Liver (tissue), 10 donors: ENCODE measurements at places on chromosomes 11 and 22. TPM values are rescaled to one million over a fixed set of nuclear protein-coding genes. Genes with fewer than 3 reads are reported as not detected.

CCDC15 gene
- 3.5 TPM for total RNA-seq

TH gene
- total RNA-seq: not detected

PYGM gene
- 0.23 TPM for total RNA-seq

OSBP2 gene
- 1.2 TPM for total RNA-seq

MIOX gene
- total RNA-seq: not detected

WT1 gene
- total RNA-seq: not detected

DNA sequence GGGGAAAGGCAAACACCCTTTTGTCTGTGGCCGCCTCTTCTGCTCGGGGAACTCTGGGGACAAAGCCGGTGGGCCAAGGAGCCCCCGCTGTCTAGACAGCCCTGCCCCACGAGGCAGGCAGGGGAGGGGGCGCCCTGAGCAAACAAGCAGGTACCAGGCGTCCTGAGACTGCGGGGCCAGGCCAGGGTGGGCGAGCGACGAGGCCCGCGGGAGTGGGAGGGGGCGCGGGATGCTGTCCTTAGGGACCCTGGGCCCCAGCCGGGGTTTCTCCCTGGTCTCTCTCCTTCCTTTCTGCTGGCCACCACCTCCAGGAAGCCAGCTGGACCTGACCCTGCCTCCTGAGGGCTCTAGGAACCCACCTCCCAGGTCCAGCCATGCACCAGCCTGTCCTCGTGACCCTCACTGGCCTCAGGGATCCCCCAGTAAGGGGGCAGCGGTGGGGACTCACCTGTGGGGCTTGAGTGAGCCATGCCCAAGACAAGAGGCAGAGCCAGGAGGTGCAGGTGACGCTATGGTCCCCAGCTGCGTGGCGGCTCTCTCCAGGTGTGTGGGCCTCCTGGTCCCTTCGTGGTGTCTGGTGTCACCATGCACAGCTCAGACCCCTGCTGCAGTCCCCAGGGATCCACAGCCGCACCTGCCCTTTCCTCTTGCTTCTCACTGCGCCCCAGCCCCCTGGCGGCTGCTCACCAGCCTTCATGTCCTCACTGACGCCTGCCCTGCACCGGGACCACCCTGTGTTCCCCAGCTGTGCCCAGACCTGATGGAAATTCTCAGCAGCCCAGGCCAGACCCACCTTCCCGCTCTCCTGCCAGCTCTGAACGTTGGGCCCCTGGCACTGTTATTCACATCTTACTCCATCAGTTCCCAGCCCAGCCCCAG lies 26.5 kb upstream of the MUC5AC start:
- DNase-seq: no peak
- no peaks in the 10 kb centered on the region for H3K4me1 ChIP-seq
- no peak overlapping the region for H3K4me3 ChIP-seq
- no peaks in the 10 kb centered on the region for H3K36me3 ChIP-seq
- H3K27me3 ChIP-seq: no peaks in the 10 kb centered on the region

DNA sequence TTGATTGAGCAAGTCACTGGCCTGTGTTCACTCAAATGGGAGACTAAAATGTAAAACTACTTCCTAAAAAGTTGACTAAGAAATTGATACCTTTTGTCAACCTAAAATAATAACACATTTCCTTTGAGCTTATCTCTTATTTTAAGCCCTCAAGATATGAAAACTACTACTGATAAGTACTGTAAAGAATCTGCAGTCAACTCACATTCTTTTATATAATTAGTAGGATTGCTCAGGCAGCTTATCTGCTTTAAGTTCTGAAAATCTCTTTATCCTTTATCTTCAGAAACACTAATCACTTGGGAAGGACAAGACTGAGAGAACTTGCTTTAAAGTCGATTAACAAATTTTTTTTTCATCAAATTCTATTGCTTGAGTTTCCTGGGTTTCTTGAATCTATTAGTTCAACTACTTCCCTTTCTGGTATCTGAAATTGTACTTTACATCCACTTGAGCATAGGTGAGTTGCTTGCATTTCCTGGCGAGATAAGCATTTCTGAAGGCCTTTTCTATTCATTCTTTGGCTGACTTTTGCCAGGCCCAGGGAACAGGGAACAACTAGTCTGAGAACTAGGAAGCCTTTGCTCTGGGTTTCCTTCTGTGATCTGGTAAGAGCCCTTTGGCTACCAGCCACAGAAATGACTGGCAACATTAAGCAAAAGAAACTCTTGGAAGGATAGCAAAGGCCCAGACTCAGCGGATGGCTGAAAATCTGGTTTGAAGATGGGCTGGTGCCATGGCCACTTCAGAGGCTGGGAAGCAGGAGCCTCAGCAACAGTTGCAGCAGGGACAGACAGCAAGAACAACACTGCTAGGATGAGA lies 19.3 kb upstream of the CSRP3 start:
- no peak overlapping the region for H3K4me3 ChIP-seq
- H3K4me1 ChIP-seq: no peaks in the 10 kb centered on the region
- H3K27me3 ChIP-seq: no peaks in the 10 kb centered on the region
- no peaks in the 10 kb centered on the region for H3K36me3 ChIP-seq
- no peak for DNase-seq

- no peak overlapping the region for H3K4me3 ChIP-seq
- no peaks in the 10 kb centered on the region for H3K36me3 ChIP-seq
- DNase-seq: peak; percentile 48
- H3K27ac ChIP-seq: no peak overlapping the region
- H3K27me3 ChIP-seq: peaks cover 6% of the 10 kb centered on the region
Observed at GRCh38 chr11:124402326-124402922, 3.6 kb upstream of the OR8B3 start.

GRCh38 chr22:29216011-29216872 lies 10.5 kb downstream of the EMID1 start:
- H3K4me3 ChIP-seq: no peak overlapping the region
- no peak overlapping the region for H3K27ac ChIP-seq
- no peaks in the 10 kb centered on the region for H3K27me3 ChIP-seq
- H3K36me3 ChIP-seq: no peaks in the 10 kb centered on the region
- DNase-seq: no peak
- H3K4me1 ChIP-seq: no peaks in the 10 kb centered on the region

DNA sequence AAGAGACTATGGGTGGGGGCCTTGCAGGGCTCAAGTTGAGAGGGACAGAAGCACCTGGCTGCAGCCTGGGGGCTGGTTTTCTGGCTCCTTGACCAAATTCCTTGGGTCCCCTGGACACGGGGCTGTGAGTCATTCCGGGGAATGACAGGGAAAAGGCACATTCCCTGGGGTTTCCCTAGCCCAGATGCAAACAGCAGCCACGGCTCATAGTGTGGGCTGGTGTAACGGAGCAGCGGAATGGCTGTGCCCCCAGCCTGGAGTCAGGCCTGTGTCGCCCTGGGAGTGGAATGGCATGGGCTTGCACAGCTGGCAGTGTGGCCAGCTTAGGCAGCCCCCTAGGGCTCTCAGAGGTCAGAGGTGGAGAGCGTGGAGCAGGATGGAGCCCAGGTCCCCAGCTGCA lies 77.6 kb upstream of the KCNQ1OT1 start:
- H3K4me1 ChIP-seq: peaks cover 8% of the 10 kb centered on the region
- H3K27ac ChIP-seq: no peak overlapping the region
- H3K36me3 ChIP-seq: no peaks in the 10 kb centered on the region
- no peaks in the 10 kb centered on the region for H3K27me3 ChIP-seq
- DNase-seq: peak; percentile 35

GRCh38 chr11:106288822-106289387 lies 211.4 kb downstream of the AASDHPPT start:
- no peak overlapping the region for H3K4me3 ChIP-seq
- no peak for DNase-seq
- H3K4me1 ChIP-seq: no peaks in the 10 kb centered on the region

GRCh38 chr11:123580137-123580536 lies 74.3 kb downstream of the SCN3B start:
- DNase-seq: no peak
- no peaks in the 10 kb centered on the region for H3K4me1 ChIP-seq
- no peaks in the 10 kb centered on the region for H3K36me3 ChIP-seq

GRCh38 chr22:20509344-20510047 lies 2.1 kb downstream of the MED15 start:
- no peak overlapping the region for H3K4me3 ChIP-seq
- H3K27me3 ChIP-seq: no peaks in the 10 kb centered on the region
- DNase-seq: no peak
- peaks cover 26% of the 10 kb centered on the region for H3K4me1 ChIP-seq

DNA sequence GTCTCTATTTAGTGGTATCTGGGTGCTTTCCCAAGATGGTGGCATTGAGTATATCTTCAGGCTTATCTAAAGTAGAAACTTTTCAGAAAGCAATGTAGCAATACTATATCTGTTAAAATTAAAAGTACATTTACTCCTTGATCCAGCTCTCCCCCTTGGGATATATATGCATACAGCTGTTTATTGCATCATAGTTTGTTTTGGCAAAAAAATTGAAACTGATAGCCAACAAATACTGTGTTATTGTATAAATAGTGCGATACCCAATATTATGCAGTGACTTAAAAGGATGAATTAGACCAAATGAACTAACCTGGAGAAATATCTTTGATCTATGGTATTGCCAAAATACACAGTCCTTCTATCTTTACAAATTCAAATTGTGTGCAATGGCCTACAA lies 8.4 kb upstream of the OR10A3 start:
- H3K4me3 ChIP-seq: no peak overlapping the region
- H3K4me1 ChIP-seq: no peaks in the 10 kb centered on the region
- no peaks in the 10 kb centered on the region for H3K27me3 ChIP-seq
- H3K36me3 ChIP-seq: no peaks in the 10 kb centered on the region

DNA sequence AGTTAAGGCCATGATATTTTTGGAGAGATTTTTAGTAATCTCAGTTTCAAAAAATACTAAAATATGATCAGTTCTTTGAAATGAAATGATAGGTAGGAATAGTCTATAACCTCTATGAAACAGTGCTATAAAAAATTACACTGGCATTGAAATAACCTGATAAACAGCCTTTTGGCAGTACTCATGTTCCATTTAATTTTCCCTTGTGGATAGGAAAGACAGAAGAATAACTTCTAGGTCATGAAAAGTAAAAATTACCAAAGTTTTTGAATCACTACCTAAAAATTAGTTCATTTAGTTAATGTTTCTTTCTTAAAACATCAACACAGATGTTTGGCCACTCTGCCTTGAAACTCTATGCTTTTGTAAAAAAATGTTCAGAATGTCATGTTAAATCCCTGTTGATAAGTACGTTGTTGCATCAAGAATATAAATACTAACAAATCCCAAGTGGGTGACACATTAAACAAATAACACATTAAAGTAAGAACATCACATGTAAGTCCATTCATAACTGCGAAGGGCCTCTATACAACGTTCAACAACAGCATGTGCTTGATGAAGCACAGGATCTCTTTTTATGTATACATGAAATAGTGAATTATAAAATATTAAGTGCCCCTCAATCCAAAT lies 290.2 kb downstream of the SWAP70 start:
- H3K27ac ChIP-seq: no peak overlapping the region
- DNase-seq: no peak
- no peak overlapping the region for H3K4me3 ChIP-seq
- peaks cover 5% of the 10 kb centered on the region for H3K36me3 ChIP-seq
- no peaks in the 10 kb centered on the region for H3K27me3 ChIP-seq
- H3K4me1 ChIP-seq: no peaks in the 10 kb centered on the region

DNA sequence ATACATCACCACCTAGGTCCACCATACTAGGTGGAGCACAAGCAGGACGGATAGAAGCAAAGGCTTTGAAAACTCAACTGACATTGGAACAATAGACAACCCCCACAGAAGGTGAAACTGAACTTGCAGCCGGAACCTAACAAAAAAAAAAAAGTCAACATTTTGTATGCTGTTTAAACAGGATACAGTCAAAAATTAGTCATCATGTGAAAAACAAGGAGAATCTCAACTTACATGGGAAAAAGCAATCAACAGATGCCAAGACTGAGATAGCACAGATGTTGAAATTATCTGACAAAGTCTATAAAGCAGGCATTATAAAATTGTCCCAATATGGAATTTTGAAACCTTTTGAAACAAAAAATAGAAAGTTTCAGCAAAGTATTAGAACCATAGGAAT lies 123.8 kb downstream of the RAB38 start:
- no peaks in the 10 kb centered on the region for H3K27me3 ChIP-seq
- H3K27ac ChIP-seq: no peak overlapping the region
- no peaks in the 10 kb centered on the region for H3K36me3 ChIP-seq
- H3K4me3 ChIP-seq: no peak overlapping the region
- no peaks in the 10 kb centered on the region for H3K4me1 ChIP-seq
